ENCODE measurements at places on chromosomes 13 and 19.

DNA sequence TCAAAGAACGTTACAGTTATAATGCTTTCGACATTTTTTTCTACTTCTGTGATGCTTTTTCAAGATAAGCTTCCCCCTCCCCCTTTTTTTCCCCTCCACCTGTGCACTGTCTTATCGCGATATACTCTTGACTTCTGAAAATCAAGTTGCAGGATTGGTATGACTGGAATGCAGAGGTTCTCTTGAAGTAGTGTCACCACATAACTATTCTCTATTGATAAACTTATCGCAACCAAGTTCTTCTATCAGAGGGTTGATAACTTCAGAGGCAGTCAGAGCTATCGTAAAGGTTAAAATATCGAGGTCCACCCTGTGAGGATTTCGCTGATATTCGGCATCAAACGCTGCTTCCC lies 820 bp downstream of the EID2 start:
- peak; percentile 34 for DNase-seq

GRCh38 chr13:95708811-95709500 lies 32.0 kb downstream of the DNAJC3 start:
- no peak for DNase-seq

GRCh38 chr13:102904408-102904862 lies 58.6 kb downstream of the ERCC5 start:
- peak; percentile 22 for DNase-seq

DNA sequence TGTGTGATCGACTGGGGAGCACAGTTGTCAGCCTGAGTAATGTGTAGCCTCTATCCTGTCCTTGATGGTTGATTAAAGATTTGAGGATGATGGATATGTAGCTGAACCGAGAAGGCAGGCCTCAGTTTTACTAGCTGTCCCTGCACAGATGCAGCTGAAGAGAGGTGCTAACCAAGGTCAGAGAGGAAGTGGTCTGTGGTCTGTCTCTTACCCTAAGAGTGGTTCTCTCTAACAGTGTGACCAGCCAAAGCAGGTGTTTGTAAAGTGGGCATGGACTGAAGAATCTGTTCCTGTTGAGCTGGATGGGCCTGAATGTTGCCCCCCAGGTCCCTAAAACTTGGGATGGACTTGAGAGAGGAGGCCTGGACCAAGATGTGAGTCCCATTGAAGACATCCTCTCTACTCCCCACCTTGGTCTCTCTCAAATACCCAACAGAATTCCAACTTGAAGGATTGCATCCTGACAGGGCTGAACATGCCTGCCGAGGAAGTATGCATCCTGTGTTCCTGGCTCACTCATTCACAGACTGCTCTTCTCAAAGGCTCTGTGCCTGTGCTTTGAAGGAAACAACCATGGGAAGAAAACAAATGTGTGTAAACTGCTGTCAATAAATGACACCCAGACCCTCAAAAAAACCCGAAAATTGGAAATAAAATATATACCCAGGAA lies 223.8 kb downstream of the MAB21L1 start:
- DNase-seq, result no peak

- DNase-seq, result no peak
Observed at GRCh38 chr13:73278186-73278585, 219.4 kb downstream of the KLF5 start.

DNA sequence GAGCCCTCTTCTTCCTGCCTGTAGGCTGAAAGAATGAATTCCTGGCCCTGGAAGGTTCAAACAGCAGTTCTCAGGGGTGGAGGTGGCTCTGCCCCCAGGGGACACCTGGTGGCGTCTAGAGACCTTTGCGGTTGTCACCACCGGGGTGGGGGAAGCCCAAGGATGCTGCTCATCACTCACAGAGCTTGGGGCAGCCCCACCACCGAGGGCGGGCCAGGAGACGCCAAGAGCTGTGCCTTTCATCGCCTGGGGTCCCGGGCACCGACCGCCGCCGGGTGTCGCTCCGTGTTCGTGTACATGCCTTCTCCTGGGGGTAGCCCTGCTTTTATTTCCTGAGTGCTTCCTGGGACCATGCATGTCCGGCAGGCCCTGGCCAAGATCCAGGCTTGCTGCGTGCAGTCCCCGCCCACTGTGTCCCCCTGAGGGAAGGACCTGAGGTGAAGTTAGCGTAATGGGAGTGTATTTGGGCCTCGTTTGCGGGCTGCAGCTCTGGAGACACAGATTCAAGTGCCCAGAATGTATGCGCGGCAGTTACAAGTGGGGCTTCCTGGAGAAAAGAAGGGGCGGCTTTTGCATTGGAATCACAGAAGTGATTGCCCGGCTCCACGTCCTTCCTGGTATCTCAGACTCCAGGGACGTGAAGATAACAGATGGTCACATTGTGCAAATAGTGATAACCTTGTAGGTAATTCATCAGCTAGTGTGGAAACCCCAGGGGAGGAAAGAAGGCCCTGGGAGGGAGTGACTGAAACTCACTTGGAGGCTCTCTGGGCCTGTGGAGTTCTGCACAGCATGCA lies 7.8 kb downstream of the DOT1L start:
- no peak for DNase-seq

DNA sequence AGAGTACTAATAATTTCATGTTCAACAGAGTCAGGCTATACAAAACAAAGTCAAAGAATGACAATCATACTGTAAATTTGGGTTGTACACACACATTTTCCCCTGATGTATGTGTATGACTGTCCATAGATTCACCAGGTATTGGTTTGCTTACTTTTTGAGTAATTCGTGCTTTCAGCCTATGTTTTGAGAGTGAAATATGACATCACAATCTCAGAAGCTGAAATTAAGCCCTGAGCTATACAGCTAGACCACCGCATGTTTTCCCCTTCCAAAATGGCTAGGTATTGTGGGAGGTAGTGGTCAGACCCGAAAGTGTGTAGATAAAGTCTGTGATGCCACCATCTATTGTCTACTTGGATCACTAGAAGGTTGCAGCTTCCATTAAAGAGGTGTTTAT lies 102.8 kb downstream of the KATNAL1 start:
- DNase-seq, result no peak

- DNase-seq, result no peak
Observed at GRCh38 chr13:98364647-98365046, 187.6 kb upstream of the RNF113B start.

GRCh38 chr13:84630476-84630875 lies 748.2 kb upstream of the SLITRK1 start:
- DNase-seq, result no peak

GRCh38 chr19:3459089-3459881 lies 21.0 kb downstream of the SMIM24 start:
- DNase-seq, result no peak

DNA sequence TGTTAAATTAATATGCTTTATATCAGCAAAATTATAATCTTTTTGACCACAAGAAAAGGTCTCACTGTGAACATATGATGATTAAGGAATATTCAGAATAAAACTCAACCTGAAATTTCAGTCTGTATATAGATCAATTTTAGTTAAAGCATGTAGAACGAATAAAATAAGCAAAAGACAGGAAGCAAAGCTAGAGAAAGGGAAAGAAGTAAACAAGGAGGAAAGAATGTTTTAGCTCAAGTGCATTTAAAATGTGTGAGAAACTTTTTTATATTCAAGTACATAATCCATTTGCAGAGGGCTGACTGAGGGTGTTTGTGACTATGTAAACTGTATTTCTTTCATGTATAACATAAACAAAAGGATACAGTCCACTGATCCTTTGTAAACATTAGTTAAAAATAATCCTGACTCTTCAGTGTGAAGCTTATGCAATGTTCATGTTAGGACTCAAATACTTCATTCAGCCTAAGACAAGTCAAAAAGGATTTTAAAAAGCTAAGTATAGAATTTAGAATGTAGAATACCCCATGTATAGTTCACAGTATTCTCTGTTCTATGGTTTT lies 472.1 kb downstream of the DIAPH3 start:
- no peak for DNase-seq

DNA sequence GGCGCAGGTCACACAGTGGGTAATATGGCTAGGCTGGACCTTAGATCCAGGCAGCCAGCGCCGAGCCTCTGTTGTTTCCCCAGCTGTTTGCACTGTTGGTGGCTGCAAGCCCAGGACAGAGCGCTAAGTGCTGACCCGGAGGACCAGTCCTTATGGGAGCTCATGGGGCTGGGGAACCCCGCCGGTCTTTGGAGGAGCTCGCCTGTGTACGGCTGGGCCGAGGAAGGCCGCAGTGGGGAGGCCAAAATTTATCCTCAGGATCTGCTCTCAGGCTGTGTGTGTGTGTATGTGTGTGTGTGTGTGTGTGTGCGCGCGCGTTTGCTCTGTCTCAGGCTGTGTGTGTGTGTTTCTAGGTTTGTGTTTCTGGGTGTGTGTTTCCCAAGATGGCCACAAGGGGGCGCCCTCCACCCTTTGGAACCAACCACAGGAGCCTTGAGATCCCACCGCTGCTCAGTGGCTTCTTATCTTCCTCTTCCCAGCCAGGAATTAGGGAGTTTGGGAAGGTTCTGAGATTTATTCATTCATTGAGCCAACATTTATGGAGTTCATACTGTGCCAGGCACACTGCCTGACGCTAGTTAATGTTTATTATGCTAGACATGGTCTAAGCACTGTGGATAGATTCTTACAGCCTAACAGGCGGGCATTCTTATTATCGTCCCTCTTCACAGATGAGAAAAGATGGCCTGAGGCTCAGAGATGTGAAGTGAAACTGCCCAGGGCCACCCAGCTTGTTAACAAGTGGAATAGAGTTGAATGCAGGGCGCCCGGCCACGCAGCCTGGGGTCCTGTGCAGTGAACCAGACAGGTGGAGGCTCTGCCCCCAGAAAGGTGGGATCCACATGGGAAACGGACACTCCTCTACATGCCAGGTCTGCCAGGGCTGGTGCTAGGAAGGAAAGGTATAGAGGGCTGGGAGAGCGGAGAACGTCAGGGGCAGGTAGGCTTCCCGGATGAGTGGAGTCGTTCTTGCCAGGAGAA lies 13.0 kb downstream of the PGLYRP1 start:
- DNase-seq, result peak; percentile 71

- peak; percentile 83 for DNase-seq
Observed at GRCh38 chr19:47697863-47698609, 15.2 kb upstream of the EHD2 start.

DNA sequence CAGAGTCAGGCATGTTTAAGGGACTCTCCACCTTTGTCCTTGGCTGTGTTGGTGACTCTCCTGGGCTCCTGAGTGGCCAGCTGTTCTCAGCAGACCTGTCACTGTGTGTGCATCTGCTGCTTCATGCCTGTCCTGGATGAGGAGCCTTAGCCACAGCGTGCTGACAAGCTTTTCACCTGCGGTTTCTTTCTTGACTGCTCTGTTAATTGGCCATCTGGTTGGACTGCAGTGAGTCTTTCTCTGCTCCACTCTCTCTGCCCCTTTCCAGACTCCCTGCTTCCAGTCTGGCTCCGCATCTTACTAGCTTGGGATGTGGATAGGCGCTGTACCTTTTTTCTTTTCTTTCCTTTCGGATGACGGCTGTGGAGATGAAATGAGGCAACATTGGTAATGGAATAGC lies 38.8 kb downstream of the POLR1D start:
- no peak for DNase-seq

DNA sequence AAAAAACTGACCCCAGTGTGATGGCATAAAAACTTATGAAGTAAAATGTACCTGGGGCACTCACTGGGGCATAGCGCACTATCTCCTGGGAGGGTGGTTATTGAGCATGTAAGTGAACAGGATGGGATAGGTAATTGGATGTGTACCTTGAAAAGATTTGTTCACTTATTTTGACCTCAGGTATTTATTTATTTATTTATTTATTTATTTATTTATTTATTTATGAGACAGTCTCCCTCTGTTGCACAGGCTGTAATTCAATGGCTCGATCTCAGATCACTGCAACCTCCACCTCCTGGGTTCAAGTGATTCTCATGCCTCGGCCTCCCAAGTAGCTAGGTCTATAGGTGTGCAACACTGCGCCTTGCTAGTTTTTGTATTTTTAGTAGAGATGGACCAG lies 5.9 kb upstream of the ZNF626 start:
- DNase-seq, result no peak

GRCh38 chr13:19984430-19985218 lies 26.1 kb downstream of the ZMYM2 start:
- peak; percentile 55 for DNase-seq

DNA sequence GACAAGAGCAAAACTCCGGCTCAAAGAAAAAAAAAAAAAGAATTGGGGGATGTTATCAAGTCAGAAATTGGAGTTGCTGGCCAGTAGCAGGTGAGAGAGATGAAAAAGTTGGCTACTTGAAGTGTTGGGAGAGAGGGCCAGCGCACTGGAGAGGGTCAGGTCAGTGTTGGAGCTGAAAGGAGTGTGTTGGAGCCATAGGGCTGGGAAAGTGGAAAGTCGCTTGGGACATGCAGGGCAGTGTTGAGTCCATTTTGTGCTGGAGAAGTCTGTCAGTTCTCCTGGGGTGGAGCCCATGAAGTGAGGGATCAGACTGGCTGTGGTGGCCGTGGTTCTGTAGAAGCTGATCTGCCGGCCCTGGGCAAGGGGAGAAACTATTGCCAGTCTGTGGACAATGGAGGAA lies 1.7 kb downstream of the PPP1R37 start:
- no peak for DNase-seq

- DNase-seq, result no peak
Observed at GRCh38 chr19:7526059-7526929, 3.9 kb downstream of the MCOLN1 start.

DNA sequence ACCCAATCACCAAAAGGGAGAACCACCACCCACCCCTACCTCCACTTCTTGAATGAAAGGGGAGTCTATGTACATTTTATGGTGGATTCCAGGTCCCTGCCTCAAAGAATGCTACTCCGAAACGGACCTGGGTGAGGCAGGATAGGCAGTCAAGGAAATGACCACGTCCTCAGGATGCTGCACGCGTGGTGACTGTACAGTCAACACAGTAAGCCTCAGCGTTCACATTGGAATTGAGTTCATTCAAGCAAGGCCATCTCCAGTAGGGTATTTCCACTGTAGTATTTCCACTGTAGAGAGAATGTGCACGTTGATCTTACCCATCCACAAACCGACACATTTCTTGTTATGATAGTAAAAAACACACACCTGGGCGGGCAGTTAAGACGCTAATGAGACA lies 16.9 kb downstream of the ZSCAN5C start:
- no peak for DNase-seq

DNA sequence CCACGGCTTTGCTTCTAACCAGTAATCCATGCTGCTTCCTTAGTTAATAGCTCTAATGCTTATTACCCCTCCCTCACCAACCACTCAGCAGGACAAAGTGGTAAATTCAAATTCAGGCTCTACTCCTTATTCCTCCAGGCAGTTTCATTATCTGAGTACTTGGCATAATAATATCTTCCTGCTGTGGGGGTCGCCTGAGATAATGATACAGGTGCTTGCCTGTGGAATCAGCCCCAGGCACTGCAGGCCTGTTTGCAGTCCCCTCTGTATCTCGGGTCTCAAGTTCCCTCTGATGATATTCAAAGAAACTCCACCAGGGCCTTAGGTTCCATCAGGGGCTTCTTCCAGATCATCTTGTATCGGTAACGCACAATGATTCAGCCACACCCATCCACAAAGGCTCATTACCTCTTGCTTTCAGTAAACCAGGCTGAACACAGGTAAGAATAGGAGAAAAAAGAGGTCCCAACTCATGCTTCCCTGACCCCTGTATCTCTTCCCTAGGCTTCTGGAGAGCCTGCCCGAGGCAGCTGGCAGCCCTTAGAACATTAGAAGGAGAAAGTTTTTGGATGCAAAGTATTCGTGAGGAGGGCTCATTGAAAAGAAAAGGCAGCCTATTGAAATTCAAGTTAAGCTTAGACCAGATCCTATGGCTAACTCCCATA lies 14.3 kb upstream of the FOXO1 start:
- no peak for DNase-seq

GRCh38 chr13:32731576-32731975 lies 145.3 kb downstream of the PDS5B start:
- peak; percentile 58 for DNase-seq
